ENCODE measurements at places on chromosomes 16 and 17.
A peak's percentile ranks its signal among the peaks of the same experiment; 100 is the strongest.

DNA sequence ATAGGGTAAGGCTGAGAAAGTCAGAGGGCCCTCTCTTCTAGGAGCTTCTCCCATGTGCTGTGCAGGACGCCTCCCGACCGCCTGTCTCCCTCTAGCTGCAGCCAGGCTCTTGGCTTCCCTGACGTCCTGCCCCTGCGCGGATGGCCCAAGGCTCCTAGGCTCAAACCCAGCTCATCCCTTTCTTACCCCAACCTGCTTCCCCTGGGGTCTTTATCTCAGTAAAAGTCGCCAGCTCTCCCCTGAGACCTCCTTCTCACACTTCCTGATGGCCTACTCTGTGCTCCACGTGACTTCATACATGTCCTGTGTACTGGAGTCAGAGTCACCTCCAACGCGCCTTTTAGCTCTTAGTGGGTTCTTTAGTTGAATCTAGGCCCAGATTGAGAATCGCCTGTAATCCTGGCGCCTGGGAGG lies 1.1 kb upstream of the ZNF747 start:
- peak; percentile 81 for DNase-seq

GRCh38 chr17:57542510-57542909 lies 202.6 kb downstream of the CCDC182 start:
- no peak for DNase-seq

- DNase-seq: peak; percentile 38
These were observed 266.2 kb downstream of the CEP112 start for GRCh38 chr17:65925606-65926307.

DNA sequence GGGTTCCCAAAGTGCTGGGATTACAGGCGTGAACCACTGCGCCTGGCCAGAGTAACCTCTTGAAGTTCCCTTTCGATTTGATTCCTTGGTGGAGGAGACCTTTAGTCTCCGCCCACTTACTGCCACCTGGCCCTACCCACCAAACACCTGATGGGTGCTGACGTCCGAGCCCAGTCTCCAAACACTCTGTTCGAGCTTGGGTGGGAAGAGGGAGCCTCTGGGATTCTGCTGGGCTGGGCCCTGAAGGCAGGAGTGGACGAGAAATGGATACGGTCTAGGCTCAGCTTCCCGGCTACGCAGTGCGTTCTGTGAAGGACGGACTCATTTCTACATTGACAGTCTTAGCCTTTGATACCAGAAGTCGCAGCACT lies 870 bp upstream of the ITGA3 start:
- no peak for DNase-seq

DNA sequence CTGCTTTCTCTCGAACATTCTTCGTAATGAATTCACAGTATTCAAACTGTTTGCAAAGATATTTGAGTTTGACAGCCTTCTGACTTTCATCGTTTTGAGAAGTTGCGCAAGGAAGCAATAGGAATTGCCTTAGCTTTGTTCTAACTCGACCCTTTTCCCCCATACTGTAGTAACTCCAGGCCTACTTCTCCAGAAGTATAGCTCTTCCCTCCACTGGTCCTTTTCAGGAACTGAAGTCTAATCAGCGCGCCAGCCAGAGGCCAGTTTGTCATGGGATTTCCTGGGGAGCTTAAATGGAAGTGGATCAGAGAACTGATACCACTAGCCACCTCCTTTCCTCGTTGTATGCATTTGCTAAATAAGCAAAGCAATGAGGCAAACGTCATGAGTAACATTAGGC lies 27.9 kb downstream of the CDR2 start:
- no peak for DNase-seq

- no peak for DNase-seq
These were observed 2.8 kb downstream of the MT1X start for GRCh38 chr16:56684926-56685590.

DNA sequence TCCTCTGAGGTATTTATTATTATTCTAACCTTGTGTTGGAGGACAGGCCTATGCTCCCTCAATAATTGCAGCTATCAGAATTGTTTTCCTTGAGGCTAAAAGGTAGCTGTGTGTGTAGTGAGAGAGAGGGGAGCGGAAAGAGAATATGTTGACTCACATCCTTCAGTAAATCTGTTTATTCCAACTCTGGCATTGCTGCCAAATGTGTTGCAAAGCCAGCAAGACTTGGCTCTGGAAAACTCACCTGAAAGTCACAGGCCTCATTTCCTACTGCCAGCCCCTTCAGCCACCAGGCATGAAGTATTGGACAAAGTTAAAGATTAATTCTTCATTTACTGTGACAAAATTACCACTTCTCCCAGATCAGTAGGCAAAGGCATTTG lies 9.6 kb downstream of the CA10 start:
- no peak for DNase-seq

DNA sequence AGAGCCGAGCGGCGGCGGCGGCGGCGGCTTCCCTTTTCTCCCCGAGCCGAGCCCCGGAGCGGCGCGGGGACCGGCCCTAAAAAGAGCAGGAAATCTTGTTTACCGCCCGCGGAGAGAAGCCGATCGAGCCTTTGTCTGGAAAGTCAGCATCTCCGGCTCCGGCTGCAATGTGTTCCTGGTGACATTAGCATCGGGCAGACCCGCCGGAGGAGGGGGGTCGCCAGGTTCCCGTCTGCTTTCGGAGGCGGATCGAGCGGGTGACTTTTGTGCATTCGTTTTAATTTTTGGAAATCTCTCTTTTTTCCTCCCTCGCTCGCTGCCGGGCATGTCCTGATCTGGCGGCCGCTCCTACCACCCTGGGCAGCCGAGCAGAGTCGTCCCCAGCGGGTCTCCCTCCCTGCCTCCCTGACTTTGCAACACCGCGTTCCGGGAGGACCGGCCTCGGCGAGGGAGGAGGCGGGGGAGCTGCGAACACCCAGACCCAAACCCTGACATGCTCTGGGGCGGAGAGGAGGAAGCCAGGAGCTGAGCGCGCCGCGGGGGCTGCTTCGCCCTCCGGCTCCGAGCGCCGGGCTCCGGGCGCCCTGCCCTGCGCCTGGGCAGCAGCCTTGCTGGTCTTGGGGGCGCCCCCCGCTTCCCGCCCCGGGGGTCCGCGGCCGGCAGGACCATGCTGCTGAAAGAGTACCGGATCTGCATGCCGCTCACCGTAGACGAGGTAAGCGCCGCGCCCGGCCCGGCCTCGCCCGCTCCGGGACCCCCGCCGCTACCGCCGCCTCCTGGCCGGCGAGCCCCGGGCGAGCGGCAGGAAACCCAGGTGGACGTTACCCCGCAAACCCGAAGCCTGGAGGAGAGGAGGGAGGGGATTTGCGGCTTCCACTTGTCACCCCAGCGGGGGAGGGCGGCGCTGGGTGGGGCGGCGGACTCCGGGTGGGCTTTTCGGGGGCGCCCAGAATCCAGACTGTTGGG lies 690 bp downstream of the PITPNC1 start:
- peak; percentile 38 for DNase-seq

DNA sequence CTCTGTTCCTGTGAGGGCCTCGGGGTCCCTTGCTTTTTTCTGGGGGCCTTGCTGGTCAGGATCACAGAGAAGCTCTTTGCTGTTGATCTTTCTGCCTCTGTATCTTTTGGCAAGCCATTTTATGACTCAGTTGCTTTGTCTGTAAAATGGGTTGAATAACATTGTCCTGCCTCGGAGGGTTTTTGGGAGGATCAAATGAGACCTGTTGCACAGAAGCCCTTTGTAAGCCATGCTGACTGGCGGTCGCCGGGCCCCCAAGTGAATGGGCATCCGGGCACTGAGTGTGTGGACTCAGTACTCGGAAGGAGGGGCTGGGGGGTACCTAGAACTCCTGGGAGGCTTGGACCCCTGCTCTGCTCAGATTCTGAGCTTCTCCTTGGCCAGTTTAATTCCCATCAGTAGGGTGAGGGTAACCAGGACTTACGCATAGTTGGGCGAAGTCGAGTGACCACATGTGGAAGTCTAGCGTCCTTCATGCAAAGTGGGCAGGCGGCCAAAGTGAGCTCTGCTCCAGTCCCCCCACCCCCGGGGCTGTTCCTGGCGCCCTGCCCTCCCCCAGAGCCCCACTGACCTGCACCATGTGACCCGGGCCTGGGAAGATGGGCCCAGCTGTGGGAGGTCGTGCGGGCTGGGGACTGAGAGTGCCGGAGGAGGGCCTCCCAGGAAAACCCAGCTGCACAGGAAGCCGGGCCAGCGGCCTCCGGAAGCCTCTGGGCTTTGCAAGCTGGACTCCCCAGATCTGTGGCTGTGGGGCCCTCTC lies 284.0 kb downstream of the SEC14L1 start:
- DNase-seq: peak; percentile 34

GRCh38 chr17:13569398-13570123 lies 32.2 kb downstream of the HS3ST3A1 start:
- no peak for DNase-seq

All from AG08395 (cell line).